ENCODE measurements at places on chromosomes 16 and 17.

DNA sequence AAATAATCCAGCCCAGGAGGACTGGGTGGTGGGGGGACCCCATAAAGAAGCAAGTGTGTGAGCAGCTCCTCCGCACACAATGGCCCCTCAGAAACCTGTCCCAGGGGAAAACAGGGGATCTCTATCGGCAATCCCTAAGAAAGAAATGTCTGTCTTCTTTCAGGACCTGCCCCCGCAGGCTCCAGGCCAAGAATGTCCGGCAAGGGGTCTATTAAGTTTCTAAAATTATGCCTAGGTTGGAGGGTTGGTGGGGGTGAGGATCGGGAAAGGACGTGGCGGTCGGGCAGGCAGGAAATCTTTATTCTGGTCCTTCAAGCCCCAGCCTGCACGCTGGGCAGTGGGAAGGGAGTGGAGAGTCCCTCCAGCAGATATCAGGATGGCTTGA lies 23.4 kb upstream of the LITAF start:
- DNase-seq, result no peak

DNA sequence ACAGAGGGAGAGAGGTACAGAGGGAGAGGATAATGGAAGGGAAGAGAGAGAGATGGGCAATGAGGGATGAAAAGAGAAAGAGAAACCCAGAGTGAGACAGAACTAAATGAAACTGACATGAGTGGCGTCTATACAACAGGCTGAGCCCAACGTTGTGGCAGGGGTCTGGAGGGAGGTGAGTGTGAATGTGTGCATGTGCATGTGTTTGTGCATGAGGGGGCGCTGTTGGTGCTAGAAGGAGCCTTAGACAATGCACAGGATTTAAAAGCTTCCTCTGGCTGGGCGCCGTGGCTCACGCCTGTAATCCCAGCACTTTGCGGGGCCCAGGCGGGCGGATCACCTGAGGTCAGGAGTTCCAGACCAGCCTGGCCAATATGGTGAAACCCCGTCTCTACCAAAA lies 454.8 kb upstream of the CDH11 start:
- DNase-seq, result no peak

DNA sequence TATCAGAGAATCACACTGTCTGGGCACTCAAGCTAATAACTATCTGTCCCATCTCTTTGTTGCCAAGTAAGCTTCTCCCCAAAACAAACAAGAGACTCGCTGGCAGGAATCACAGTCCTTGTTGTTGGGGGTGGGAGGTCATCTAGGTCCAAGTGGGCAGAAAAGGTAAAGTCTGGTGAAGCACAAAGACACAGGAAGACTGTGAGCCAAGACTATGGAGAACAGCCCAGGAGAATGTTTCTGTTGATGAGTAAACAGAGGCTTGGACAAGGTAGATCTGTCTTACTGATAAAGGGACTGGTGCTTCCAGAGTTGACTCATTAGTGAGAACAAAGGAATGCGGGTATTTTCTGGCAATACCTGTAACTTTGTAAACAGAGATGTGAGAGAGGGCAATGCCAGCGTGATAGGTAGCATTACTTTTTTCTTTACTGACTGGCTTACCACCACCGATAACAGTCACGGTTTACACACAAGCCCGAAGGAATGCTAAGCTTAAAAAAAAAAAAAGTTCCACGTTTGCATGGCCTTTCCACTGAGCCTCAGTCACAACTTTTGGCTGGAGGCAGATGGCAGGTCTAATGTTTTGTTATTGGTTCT lies 11.5 kb upstream of the MMD start:
- DNase-seq, result no peak

GRCh38 chr17:82332669-82333278 lies 792 bp downstream of the SECTM1 start:
- peak; percentile 52 for DNase-seq

GRCh38 chr16:21302898-21303528 lies 24.9 kb upstream of the CRYM start:
- peak; percentile 6 for DNase-seq

DNA sequence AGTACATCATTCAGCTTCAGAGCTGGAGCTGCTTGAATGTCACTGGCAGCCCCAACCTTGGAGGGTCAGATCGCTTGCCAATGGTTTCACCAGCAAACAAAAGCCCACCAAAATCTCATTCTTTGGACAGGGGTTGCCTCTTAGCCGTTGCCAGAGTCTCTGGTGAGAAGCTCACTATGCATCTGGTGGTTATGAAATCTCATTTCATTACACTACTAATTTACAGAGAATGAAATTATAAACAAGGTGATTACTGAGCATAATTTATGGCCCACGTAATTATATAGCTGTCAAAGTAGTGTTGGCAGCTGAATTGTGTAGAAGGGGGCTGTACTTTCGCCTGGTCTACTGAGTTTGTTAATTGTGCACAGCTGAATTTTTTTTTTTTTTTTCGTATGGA lies 688.9 kb upstream of the KIF2B start:
- DNase-seq, result no peak

DNA sequence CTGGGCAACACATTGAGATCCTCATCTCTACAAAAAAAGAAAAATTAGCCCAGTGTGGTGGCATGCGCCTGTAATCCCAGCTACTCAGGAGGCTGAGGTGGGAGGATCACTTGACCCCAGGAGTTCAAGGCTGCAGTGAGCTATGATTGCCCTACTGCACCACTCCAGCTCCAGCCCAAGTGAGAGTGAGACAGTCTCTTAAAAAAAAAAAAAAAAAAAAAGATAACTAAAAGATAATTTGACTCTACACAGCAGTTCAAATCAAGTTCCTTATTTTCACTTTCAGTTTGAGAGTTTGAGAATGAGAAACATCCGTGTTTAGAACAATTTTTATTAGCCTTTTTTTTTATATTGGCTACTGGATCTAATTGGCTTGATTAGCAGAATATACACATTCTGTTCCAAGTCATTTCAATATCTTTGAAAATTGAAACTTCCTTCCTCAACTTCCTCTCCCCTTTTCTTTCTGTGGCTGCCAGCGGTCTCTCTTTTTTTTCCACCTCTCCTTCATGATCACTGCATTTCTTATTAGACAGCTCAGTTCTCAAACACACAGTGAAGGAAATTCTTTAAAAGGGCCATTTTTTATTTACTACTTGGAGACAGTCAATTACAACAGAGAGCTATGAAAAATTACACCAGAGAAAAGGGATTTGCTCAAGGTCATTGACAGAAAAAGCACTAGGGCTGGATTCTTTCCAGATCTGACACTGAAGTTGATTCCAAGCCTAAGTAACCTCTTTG lies 4.5 kb upstream of the ACSF2 start:
- DNase-seq, result peak; percentile 11
